ENCODE measurements at places on chromosomes 2 and 18.

GRCh38 chr2:147223119-147223518 is 621.7 kb upstream of the ACVR2A start:
- no peak for DNase-seq

- DNase-seq = no peak
Measured at GRCh38 chr2:154194909-154195643, 323.4 kb downstream of the GALNT13 start.

DNA sequence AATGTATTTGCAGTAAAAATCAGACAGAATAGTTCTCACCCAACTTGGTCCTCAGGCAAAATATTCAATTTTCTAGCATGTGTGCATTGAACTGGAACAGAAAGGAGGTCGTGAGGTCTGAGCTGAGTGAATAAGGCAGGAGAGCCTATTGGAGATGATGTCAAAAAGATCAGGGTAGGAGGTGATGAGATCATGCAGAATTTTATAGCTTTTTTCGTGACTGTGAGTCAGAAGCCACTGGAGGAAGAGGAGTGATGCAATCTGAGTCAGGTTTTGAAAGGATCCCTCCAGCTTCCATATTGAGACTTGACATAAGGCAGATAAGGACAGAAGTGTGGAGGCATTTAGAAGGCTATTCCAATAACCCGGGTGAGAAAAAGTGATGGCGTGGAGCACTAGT is 299.5 kb upstream of the SOX11 start:
- no peak for DNase-seq

- no peak for DNase-seq
Measured at GRCh38 chr2:222609381-222609780, 46.5 kb downstream of the FARSB start.

GRCh38 chr2:174282441-174282840 is 34.1 kb upstream of the OLA1 start:
- no peak for DNase-seq

GRCh38 chr18:24011123-24011917 is 3.2 kb upstream of the TTC39C start:
- DNase-seq = no peak

DNA sequence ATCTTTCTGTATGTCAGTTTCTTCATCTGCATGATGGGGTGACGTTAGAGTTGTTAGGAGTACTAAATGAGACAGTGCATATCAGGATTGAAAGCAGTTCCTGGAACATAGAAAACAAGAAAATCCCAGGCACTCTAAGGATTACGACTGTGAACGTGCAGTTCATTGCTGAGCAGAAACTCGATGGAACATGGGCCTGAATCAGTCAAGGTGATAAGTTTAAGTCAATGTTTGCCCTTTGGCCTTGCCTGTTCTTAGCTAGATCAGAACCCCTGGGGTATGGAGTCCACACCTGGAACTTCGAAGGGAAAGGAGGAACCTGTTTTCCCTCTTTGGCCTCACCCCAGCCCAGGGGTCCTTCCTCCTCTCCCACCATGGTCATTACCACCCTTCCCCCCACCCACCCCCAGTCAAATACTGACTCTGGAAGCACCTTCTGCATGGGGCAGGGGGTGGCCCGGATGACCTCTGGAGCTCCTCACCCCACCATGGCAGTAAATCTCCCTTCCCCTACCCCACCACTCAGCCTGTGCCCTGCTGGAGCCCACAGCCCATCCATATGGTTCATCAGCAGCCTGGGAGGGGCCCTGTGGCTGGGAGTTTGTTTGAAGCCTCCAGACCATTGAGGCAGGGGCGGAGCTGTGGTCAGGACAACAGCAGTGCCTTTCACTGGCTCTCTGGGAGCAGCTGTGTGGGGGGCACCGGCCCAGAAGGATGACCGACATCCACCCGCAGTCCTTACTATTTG is 164.1 kb downstream of the SMAD7 start:
- no peak for DNase-seq

- no peak for DNase-seq
Measured at GRCh38 chr2:232829988-232830387, 40.1 kb upstream of the SNORC start.

DNA sequence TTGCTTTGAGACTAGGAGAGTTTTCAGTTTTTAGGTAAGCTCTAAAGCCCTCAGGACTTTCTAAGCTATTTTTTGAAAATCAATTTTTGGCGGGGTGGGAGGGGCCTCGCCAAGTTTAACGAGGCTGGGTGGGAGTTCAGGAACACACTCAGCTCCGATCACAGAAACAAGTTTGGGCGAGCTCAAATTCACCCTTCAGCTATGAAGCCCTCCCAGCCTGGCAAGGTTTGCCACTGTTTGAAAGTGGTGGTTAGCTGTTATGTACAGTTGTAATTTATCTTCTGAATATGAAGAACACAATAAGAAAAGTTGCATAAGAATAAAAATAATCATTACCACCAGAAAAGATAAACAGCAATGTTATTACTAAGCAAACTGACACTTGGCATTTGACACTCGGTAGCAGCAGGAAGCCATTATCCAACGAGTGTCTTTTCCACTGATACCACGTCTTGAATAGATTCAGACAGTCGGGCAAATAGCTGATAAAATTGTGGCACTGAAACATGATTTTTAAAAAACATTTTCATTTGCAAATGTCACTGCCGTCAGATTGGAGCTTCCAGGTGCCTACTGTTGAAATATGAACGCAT is 59.8 kb downstream of the KCTD1 start:
- DNase-seq = no peak

DNA sequence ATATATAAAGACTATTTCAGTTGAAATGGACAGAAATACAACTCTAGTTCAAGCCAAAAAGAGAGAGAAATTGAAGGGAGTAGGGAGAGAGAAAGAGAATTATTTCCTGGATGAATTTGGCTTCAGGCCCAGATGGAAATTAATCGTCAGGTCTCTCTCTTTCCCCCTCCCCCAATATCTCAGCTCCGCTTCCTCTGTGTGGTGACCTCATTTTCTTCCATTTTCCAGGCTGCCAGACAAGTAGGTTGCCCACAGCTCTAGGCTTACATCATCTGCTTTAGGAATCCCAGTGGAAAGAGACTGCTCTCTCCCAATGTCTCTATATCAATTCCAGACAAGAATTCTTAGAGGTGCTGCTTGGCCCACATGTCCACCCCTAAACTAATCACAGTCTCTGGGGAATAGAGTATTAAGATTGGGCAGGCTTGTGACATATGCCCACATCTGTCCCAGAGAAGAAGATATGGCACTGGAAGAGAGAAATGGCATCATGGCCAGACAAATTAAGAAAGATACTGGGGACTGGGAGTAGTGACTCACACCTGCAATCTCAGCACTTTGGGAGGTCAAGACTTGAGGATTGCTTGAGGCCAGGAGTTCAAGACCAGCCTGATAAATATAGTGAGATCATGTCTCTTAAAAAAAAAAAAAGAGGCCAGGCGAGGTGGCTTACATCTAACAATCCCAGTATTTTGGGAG is 37.2 kb upstream of the CFAP36 start:
- no peak for DNase-seq

GRCh38 chr2:5530011-5530696 is 162.0 kb upstream of the SOX11 start:
- no peak for DNase-seq

DNA sequence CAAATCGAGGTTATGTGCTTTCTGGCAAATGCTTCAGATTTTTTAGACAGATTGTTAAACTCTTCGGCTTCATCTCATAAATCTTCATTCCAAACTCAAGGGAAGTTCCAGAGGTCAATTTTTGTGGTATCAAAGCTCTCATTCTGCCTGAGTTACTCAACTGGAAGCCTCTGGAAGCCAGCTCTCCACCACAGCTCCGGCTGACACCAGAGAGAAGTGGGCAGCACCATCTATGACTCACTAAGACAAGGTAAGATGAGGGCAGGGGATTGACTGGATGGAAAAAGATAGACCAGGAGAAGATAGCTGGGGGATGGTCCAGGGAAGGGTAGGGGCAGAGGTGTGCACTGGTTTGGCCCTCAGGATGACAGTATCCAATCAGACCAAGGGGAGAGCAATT is 137.3 kb upstream of the HNRNPA3 start:
- no peak for DNase-seq

DNA sequence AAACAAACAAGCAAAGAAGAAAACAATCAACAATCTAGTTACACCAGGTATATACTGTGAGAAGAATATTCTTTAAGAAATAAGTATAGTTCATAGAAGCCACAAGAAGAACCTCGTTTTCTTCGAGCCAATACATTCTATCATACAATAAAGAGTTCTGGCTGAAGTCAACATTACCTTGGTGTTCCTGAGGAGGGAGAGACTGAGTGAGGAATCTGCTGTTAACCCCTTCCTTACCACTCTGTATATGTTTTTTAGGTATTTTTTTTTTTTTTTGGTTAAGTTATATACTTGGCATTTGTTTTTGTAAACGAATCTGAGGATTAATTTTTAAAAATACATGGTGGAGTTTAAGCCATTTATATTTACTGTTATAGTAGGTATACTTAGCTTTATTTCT is 412.5 kb downstream of the NUP35 start:
- DNase-seq = no peak

- no peak for DNase-seq
Measured at GRCh38 chr2:38074764-38075506, 1.0 kb downstream of the CYP1B1 start.

- no peak for DNase-seq
Measured at GRCh38 chr2:221486106-221486505, 86.0 kb downstream of the EPHA4 start.

DNA sequence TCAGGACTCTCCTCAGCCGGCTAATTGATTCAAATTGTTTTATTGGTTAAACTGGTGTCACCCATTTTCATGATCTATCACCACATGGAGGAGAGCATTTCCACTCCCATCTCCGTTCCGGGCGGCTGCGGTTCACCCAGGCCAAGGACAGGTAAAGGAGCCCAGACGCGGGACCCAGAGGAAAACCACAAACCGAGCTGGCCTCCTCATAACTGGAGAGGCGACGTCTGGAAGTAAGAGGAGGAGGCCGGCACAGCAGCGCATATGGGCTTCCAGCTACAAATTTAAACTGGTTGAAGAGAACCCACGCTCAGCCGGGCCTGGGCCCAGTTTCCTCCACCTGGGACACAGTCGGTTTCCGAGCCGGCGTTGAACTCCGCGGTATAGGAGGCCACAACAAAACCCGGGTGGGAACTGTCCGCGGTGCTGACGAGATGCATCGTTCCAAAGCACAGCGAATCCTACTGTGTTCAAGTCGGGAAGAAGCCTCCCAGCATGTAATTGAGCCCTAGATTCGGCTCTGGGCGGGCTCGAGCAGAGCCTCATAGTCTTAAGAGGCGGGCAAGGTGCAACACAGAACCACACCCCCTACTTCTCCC is 3.0 kb upstream of the SKOR2 start:
- no peak for DNase-seq

DNA sequence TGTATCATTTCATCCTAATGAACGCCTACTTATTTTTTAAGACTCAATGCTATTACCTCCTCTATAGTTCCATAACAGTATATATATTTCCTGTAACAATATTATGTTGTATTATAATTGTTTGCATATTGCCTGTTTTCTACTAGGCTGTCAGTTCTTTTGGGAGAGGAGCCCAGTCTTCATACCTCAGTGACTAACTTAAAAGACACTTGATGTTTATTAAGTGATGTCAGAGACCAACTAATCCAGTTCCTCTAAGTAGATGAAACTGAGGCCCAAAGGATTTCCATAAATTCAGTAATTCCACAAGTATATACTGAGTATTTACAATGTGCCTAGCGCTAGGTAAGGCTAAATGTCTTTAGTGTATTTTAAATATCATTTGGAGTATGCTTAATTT is 48.9 kb upstream of the AAK1 start:
- no peak for DNase-seq

DNA sequence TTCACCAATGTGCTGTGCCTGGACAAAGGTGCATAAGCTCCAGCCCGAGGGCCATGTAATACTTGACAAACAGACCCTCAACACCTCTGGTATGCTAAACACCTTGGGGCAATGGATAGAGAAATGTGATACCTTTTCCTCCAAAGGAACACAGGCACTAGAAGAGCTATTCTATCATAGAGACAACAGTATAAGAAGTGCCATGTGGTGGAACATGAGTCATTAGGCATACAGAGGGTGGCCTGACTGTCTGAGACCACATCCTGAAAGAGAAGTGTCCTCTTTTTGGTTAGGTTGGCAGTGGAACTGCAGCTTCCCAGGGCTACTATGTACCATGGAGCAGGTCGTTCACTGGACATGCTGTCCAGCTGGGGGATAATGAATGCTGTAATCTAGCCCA is 153.9 kb downstream of the INSIG2 start:
- no peak for DNase-seq

- no peak for DNase-seq
Measured at GRCh38 chr2:47339745-47340541, 63.0 kb upstream of the MSH2 start.

GRCh38 chr2:160687629-160688028 is 194.0 kb upstream of the RBMS1 start:
- DNase-seq = no peak

GRCh38 chr2:120323214-120323613 is 22.7 kb upstream of the INHBB start:
- no peak for DNase-seq

DNA sequence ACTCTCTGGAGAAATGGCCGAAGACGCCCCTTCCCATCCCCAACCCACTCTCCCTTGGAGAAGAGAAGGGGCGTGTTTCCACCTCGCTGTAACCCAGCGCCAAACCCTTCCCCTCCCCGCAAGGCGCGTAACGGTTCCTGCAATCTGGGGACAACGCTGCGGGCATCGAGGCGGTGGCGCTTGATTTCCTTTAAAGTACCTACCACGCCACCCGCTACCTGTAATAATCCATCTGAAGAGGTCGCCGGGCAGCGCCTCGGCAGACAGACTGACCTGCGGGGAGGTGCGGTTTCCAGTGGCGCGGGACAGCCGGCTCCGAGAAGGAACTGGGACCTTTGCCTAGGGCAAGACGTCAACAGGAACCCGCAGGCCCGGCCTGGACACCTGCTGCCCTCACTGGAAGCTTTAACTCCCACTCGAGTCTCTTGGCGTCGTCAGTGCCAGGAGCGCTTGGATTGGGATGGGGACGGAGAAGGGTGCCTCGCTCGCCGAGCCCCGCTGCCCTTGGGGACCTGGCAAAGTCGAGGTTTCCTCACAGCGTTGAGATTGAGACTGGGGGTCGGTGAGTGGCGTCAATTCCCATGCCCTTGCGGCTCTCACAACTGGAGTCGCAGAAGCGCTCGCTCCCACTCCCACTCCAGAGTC is at the start of gene CYP1B1:
CYP1B1 (minus strand) TSS at position 645 of the 645 bp plus-strand sequence. CDS start 763 bp downstream, outside the sequence.
- no peak for DNase-seq

- DNase-seq = no peak
Measured at GRCh38 chr2:218065239-218066006, 3.6 kb upstream of the RUFY4 start.

- DNase-seq = no peak
Measured at GRCh38 chr2:152046940-152047339, 51.9 kb downstream of the CACNB4 start.

GRCh38 chr2:169761251-169761969 is 27.8 kb downstream of the KLHL23 start:
- no peak for DNase-seq

All from stimulated activated CD4-positive, alpha-beta T cell treated with anti-CD3 and anti-CD28 coated beads, Interleukin-1b, Interleukin-23, amount 100 ng/mL, for 1 hour (primary cell).